ENCODE measurements at places on chromosomes 5 and 9.

DNA sequence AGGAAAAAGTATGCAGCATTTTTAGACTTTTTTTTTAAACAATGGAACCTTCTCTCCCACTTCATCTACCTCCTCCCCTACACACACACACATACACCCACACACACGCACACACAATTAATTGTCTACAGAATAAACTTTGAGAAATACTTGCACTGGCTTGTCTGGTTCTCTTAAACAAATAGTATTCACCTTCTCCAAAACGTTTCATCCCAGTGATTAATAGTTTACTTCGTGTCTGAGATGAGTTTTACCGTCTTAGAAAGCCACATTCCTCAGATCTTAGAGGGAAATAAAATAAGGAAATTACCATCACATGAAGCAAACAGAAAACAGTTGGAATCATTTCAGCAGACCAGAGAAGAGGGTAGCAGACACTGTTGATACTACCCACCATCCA is 570.6 kb upstream of the CLINT1 start:
- no peak for DNase-seq

DNA sequence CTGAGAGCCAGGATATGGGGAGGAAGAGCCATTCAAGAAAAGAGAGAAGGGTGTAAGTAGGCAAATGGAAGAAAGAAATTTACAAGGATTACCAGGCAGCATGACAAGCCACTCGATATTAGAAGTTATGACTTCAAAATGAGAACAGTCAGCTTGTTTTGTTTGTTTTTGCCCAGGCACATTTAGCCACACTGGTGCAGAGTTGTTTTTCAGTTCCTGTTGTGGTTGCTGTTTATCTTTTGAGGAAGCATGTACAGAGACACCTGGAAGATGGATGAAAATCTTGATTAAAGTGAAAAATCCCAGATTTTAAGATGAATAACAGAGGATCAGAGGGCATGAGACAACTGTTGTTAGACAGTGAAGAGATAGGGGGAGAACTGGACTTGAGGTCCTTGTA is 199.1 kb downstream of the MTRR start:
- DNase-seq, result no peak

DNA sequence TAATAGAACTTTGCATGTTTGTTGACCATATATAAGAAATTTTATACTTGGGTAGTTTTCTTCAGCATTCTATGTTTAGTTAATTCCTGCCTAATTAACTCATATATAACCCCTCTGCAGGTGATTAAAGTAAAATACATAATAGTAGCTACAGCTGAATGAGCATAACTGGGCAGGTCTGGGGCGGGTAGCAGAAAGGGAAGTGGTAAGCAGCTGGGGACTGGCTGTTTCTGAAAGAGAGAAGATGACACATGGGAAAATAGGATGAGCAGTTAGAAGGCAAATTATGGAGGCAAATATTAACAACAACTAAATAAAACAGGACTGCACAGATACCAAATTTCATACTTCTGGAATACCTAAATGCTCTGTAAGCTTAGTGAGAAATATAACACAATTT is 128.1 kb downstream of the CPLANE1 start:
- DNase-seq, result no peak

DNA sequence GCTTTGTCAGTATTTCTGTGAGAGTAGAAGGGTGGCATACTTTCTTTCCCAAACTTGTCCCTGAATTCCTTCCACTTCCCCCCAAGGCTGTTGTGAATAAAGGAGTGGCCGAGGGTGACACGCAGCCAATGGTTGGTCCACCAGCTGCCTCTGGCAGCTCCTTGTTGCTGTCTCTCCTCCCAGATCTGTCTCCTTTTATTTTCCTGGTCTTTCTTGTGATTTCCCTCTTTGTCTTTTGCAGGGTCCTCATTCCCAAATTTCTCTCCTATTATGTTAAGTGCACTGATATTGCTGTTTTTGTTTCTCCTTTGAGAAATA is 137.5 kb upstream of the HMHB1 start:
- no peak for DNase-seq

DNA sequence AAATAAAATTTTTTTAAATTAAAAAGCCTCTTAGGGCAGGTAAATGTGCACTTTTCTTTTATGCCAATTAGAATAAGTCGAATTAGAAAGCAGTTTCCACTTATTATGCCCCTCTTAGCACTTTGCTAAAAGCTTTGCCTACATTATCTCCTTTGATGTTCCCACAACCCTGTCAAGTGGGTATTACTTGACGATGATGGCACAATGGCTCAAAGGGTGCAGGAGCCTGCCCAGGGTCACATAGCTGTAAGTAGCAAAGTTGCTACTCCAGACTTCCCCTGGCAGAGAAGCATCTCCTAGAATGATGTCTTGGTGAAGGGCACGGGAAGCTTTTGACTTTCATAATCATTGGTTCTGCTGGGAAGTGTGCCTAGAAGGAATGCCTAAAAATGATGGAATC is 18.4 kb upstream of the IQGAP2 start:
- peak; percentile 58 for DNase-seq

- DNase-seq, result no peak
Measured at GRCh38 chr5:26582350-26583045, 455.9 kb downstream of the CDH9 start.

DNA sequence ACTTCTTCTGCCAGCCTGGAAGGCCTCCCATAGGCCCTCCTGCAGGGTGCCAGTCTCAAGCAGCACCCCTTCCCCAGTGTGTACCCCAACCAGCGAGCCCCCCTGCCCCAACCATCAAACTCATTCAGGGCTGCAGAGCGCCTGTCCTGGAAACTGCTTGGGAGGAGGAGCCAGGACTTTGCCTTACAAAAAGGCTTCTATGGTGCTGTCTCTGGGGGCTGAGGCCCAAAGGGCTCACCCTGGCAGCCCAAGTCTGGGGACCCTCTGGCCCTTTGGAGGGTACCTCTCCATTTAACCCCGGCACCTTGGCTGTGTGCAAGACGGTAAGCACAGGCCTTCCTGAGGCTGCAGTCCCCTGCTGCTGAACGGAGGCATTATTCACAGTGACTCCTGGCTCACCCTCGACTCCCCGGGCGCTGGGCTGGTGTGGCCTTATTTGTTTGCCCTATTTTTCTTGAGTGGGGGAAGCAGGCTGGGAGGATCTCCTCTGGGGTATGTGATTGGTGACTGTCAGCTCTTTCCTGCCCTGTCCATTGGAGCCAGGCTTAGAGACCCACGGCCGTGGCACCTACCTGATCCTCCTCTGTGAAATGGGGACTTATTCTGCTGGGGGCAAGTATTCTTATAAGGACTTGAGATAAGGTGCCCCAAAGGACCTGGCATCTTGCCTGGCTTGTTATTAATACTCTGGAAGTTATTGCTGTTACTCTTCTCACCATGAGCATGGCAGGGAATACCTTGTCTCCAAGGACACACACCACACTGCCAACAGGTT is 5.8 kb downstream of the LMX1B start:
- no peak for DNase-seq

DNA sequence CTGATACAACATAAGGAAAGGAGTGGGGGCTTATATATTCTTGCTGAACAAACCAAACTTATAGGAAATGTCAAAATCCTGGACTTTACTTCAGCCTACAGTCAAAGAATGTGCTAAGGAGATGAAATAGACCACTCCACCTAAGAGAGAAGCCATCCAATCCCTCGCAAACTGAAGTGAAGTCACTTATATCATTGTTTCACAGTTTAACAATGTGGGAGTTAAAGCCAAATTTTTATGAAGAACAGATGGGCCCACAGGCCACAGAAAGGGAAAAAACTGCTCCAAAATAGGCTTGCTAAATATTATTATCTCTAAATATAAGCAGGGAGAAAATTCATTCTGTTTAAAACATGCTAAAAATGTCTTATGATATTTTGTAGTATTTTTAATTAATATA is 233.3 kb downstream of the GAS1 start:
- DNase-seq, result no peak

- DNase-seq, result no peak
Measured at GRCh38 chr9:111711548-111711947, 50.1 kb downstream of the GNG10 start.

DNA sequence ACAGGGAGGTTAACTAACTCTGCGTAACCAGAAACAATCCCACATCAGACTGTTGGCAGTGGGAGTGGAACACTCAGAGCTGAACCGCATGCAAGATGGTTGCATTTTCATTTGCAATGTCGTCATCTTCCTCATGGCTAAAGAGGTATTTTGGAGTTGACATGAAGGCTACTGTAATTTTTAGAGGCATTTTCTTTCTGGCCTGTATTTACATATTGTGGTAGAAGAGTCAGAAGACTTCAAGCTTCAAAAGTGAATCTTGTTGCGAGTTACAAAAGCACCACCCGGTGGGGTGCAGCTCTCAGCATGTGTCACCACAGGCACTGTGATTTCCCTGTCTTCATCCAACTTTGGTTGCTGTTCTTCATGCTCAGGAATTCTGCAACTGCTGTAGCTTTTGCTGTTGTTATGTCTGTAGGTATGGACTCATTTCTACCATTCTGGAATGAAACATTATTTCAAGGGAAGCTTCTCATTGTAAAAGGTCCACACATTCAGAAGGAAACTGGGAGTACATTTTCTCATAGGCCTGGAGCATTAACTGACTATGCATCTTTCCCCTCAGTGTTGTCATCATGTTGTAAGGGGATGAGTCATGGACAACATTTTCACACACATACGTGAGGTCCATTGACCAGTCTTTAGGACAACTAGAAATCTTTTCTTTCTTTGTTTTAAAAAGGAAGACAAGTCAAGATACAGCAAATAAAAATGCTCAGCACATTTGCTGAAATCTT is 35.4 kb upstream of the GDNF start:
- no peak for DNase-seq

GRCh38 chr5:2191972-2192371 is 309.2 kb upstream of the IRX4 start:
- DNase-seq, result no peak

DNA sequence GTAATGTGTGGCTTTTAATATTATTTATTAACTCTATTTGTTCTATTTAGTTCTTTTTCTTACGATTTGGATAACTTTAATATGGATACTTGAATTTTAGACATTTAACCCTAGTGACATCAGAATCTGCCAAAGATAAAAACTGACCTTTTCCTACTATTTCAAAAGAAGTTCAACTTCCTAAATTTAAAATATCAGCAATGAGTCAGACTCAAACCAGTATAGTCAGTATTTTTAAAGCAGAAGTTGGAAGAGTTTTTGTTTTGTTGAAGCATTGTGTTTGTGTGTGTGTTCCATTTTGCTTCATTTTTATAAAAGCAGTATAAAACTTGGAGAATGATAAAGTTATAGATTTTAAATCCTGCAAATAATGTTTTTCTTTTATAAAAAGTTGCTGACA is 251.8 kb upstream of the RASA1 start:
- no peak for DNase-seq

GRCh38 chr5:8581047-8581446 is 712.1 kb downstream of the MTRR start:
- no peak for DNase-seq

DNA sequence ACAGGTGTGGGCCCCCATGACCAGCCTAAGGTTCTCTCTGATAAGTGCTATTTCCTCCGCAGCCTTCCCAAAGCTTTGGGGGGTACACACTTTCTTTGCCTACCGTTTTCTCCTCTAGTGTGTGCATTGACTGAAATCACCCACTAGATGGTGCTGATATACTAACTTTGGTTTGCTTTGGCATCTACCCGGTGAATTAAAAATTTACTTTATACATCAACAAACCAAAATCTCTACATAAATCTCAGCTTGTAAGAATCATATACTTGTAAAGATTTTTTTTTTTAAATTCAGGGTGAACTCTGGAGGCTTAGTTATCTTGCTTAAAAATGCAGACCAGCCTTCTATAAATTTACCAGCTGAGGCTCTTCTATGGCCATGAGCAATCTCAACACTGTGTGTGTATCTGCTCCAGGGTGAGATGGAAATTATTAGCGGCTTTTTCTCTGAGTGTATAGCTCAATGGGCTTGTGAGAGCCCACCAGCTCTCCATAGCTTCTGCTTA is 475.7 kb upstream of the TNC start:
- no peak for DNase-seq

DNA sequence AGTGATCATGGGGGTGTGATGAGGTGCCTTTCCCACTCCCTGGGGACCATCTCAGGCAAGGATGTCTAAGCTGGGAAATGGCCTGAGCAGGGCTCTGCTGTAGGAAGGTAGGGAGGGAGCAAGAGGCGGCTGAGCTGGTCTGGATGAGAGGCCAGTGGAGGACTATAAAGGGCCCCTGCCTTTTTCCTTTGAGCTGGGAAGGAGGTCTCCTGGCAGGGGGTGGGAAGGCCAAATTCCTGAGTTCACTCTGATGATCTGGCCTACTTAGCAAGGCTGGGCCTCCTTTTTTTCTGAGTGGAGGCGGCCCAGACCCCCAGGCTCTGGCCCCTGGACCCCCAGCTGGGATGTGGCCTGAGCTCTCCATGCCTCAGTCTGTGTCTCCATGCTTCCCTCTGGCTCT is 14.3 kb upstream of the PITX1 start:
- no peak for DNase-seq

DNA sequence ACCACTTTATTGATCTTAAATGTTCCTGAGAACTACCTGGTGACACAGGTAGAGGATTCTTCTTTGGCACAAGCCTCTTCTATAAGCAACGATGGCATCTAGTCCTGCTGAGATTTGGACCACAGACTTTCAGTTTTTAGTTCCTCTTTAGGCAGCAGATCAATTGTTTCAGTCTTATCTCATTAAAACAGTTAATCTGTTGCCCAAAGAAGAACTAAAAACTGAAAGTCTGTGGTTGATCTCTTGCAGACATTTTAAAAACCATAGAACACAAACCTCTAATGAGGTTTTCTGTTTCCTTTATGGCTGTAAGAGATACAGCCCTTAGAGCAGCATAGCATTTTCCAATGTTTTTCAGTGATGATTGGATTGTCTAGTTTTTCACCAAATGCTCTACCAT is 480.9 kb downstream of the MTRR start:
- DNase-seq, result no peak

DNA sequence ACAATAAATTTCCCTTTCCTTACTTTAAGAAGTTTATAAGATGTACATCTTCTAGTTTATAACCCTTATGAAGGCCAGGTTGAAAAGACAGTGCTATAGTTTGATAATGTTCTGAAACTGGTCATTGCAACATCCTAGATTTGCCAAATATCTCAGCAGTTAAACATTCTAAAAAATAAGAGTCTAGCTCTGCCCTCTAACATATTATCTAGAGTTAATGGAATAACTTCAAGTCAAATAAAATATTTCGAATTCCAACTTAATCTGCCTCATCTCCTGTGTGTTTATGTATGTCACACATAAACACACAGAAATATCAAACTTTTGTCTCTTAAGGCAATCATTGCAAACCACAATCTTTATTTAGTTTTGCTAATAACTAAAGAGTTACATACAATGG is 796.6 kb downstream of the TLE1 start:
- DNase-seq, result no peak

- DNase-seq, result no peak
Measured at GRCh38 chr9:82894548-82894947, 168.4 kb downstream of the RASEF start.

GRCh38 chr5:72860499-72860898 is 44.0 kb downstream of the TNPO1 start:
- no peak for DNase-seq

DNA sequence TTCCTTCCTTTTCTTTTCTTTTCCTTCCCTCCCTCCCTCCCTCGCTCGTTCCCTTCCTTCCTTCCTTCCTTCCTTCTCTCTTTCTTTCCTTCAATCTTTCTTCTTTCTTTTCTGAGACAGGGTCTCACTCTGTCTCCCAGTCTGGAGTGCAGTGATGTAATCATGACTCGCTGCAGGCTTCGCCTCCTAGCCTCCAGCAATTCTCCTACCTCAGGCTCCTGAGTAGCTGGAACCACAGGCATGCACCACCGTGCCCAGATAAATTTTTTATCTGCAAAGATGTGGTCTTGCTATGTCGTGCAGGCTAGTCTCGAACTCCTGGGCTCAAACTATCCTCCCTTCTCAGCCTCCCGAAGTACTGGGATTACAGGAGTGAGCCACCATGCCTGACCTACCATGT is 81.4 kb downstream of the SPATA31C2 start:
- DNase-seq, result no peak

GRCh38 chr9:114851306-114851705 is 45.5 kb upstream of the TNFSF15 start:
- no peak for DNase-seq

Data from CD8-positive, alpha-beta T cell (primary cell).